Right ventricle myocardium inferior (tissue), 1 donor: ENCODE measurements at places on chromosomes 11 and 22.

DNA sequence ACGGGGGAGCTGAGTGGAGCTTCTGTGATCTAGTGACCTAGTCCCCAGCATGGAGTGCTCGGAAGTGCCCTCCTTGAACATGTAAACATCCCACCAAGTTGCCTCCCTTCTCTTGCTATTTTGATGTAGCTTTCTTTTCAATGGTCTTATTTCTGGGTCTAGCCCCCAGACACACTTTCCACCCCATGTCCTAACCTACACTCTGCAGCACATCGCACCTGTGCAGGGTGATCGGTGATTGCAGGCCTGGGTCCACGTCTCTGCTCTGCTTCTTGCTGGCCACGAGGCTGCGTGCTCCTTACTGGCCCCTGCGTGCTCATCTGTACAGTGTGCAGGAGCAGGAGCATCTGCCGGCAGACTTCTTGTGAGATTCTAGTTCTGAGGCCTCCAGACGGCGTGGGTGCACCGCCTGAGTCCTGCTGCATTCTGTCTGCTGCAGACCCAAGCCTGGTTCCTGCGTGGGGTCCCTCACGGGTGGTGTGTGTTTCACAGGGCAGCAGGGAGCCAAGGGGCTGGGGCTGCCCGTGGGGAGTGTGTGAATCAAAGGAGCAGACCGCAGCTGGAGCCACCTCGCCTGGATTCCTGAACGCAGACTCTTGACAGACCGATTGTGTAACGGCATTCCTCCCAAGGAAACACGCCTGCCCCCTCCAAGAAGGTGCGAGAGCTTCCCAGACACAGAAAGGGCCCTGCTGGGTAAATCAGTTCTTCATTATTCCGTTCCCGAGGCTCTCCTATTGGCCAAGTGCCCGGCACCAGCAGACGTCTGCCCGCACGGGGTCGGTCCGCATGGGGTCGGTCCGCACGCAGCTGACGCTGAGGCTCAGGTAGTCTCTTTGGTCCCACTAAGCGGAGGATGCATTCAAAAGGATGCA lies 44.4 kb upstream of the MYEOV start:
- no peak for DNase-seq

DNA sequence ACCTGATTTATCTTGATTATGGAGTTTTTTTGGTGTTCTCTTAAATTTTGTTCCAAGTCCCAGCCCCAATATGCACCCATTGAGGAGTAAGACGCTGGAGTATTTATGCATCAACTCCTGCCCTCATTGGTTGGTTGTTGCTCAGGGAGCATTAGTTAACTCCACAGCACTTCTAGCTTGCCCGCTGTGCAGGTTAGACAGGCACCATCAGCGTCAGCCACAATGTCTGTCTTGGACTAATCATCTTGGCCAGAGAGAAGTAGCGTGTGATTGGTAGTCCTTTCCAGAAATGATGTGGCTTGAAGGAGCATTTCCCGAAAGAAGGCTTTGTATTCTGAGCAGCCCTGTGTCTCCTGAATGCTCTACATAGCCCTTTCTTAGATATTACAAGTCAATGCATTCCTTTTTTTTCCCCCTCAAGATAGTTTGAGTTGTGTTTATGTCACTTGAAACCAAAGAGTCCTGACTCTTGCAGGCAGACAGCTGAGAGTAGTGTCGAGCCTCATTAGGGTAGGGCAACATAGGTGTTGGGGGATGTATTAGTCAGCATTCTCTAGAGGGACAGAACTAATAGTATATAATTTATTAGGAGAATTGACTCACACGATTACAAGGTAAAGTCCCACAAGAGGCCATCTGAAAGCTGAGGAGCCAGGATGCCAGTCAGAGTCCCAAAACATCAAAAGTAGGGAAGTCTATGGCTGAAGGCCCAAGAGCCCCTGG lies 94.6 kb upstream of the RCN1 start:
- no peak for DNase-seq

DNA sequence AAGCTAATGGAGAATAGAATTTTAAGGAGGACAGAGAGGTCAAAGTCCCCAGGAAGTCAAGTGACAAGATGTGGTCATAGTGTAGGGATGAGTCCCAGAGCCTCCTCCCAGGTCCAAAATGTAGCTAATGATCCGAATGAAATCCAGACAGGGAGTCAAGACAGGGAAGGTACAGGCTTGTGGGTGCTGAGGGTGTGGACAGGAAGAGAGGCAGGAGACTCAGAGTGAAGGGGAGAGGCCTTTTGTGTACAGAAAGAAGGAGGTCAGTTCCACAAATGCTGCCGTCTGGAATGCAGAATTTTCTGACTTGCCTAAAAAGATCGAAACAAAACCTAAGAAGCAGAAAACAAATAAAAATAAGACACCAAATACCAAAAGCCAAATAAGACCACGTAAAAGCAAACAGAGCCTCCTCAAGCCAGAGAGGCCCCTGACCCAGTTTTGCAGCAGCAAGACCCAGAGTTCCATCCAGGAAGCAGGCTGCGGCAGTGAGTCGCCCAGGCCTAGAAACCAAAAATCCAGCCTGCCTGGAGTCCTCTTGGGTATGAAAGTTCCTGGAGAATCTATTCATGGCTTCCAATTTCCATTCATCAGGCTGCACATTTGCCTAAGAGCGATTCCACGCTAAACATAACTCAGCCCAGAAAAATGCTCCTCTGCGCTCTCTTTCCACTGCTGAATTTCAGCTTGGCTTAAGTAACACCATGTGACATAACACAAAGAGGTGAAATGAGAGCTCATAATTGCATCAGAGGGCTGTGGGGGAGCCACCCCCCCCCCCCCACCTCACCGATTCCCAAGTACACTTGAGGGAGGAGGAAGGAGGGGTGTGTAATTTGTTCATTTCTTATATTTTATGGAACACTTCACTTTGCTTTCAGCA lies 71.2 kb downstream of the KIRREL3 start:
- no peak for DNase-seq

- DNase-seq = no peak
Measured at GRCh38 chr11:7484645-7485044, 661 bp upstream of the OLFML1 start.

GRCh38 chr11:8707541-8708191 lies 25.1 kb downstream of the RPL27A start:
- peak; percentile 86 for DNase-seq

GRCh38 chr11:73866586-73866996 lies 10.1 kb downstream of the COA4 start:
- no peak for DNase-seq

DNA sequence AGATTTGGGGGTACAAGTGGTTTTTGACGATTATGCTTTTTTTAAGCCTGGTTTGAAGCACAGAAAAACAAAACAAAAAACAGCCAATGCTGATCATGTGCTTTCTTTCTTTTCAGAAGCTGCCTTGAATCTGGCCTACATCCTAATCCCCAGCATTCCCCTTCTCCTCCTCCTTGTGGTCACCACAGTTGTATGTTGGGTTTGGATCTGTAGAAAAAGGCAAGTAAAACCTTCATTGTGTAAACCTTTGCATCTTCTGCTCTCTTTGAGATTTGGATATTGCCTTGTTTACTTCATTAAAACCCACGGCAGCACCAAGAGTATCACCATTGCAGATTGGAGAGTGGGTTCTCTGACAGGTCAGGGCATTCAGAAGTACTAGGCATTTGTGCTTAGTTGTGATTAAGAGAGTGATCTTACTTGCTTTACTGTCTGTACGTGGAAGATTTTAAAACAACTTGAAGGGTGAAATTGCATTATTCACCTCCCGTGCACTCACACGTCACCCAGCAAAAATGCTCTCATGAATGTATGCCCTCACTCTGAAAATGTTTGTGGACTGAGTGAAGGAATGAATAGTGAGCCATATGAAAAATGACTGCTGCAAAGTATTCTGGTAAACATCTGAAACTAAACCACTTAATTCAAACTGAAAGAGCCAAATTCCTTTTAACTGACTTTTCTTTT lies 17.0 kb downstream of the LAYN start:
- no peak for DNase-seq

- no peak for DNase-seq
Measured at GRCh38 chr11:109957601-109958000, 135.6 kb upstream of the ZC3H12C start.

GRCh38 chr11:107741044-107741823 lies 29.4 kb upstream of the SLN start:
- DNase-seq = no peak

GRCh38 chr22:18005201-18005926 lies 19.0 kb downstream of the MICAL3 start:
- no peak for DNase-seq

- no peak for DNase-seq
Measured at GRCh38 chr11:85821636-85822035, 10.7 kb upstream of the SYTL2 start.

DNA sequence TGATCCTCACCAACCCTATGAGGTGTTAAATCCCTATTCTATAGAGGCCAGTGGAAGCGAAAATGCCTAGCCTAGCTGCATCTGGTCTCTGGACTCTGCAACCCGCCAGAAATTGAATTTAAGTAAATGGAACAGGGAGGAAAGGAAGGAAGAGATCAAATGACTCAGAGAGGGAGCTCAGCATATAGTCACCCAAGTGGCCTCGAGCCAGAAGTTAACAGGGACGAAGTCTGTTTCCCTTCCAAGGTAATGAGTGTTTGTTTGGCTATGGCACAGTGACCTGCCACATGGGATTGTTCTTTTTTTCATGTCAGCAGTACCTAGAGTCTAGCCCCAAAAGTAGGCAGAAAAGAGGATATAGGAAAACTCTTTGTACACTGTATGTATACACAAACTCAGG lies 66.3 kb downstream of the PAK1 start:
- no peak for DNase-seq

- DNase-seq = no peak
Measured at GRCh38 chr11:82505379-82505778, 228.3 kb downstream of the FAM181B start.
